ENCODE measurements at places on chromosomes 5 and 9.

DNA sequence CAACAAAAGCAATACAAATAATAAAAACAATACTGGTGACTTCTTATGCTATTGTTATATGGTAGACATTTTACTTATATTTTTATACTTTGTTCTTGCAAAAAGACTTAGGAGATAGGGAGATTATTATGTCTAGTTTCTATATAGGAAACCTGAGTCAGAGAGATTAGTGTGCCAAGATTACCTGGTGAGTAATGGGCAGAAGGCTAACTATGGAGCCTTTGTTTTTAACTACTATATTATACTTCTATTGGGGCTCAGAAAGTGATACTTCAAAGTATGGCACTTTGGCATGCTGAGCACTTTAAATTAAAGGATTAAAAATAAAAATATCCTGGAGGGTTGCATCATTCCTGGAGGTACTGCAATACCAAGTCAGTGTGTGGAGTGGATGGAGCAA, 117.5 kb upstream of the CLINT1 start:
- no peak for DNase-seq

DNA sequence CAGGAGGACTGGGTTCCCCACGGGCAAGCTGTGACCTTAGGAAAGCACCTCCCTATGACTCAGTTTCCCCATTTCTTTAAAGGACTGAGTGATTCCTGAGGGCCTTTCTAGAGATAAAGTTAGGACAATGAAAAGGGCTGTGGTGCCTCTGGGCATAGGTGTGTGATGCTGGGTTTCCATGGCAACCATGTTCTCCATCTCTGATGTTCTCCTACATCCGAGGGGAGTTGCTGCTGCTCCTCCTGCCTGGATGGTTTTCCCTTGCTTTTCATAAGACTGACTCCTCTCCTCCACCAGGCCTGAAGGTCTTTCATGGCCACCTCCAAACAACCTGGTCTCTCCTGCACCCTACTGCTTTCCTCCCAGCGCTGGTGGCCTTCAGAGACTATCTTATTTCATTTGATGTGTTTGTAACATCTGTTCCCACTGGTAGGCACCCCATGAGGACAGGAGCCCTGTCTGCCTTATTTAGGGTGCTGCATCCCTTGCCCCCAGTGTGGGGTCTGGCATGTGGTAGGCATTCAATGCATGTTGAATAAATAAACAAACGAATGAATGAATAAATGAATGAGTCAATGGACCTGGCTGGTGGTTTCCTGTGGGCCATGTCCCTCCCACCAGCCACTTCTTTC, 112.2 kb upstream of the HAND1 start:
- DNase-seq: no peak

DNA sequence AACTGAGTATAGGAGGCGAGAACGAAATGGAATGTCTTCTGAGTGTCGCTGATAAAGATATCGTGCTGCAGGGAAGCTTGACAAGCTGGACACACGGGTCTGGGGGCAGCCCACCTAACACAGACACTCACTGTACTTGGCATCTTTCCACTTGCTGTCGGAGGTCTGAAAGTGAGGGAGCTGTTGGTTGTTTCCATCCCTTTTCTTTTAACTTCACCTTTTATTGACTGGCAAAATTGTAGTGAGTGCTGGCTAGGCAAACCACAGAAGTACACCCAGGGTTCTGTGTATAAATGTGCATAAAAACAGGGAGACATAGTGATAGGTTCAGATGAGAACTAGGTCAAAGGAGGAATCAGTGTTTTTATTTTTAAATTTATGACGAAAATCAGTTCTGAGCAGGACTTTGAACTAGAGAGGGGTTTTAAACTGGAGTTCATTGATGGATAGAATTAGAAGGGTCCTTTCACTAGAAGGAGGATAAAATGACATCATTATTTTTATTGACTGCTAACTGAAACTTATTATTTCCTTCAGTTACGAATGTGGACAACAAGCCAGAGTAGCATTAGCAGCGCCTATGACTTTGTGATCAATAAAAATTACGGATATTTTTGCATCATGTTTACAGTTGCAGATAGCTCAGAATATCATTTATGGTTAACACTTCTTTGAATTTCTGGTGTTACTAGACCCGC, 817 bp downstream of the GAPVD1 start:
- DNase-seq: no peak

DNA sequence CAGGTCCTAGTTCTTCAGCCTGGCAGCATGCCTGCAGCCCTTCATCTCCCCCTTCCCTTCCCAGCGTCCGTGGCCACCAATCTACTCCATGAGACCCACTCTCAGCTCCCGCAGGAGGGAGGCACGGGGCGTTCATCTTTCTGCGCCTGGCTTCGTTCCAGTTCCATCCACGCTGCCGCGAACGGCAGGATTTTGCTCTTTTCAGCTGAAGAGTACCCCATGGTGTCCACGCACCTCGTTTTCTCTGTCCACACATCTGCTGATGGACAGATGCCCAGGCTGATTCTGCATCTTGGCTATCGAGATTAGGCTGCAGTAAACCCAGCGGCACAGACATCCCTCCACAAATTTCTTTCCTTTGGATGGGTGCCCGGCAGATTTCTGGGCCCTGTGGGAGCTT, 30.5 kb upstream of the NKD2 start:
- no peak for DNase-seq

DNA sequence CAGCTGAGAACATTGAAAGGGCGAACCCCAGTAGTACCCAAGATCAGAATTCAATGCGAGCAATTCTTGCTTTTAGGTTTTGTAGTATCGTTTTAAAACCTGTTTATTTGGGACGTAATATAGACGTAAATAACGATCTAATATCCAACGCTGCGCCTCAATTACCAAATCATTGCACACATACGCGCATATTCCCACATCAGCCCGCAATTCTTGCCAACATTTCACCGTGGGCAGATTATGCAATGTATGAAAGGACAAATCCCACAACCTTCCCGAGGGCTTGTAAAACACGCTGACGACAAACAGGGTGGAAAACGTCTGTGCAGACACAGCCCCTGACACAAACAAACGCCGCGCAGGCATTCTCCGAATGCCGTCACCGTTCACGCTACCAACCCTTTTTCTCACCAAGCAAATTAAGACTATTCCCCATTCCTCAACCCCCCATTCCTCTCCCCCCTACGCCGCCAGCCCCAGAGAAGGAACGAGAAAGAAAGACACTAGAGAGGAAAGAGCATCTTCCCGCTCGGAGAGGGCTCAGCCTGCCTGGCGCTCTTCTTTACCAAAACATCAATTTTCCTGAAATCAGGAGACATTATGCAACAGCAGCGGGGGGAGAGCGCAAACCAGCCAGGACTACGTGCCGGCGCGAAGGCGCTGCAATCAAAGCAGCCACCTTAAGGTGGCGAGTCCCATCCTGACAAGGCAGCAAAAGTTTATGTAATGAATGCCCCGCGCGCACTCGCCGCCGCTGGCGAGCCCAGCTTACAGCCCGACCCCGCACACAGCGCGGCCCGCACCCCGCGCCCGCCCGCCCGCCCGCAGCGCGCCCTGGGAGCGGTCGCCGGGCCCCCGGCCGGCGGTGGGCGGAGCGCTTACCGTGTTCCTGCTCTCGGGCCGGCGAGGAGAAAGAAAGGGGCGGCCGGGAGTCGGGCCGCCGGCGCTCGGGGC, 597 bp downstream of the NFIL3 start:
- no peak for DNase-seq

DNA sequence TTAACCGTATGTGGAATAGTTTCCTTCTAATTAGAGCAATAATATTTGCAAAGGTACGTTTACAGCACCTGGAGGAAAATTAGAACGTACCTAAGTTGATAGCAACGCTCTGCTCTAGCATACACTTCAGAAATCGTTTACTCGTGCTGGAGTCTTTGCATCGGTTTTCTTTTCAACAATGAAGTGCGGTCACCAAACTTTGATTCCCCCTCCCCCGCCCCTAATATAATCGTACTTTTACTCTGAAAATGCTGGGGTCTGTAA, 506 bp downstream of the ADAMTS19 start:
- no peak for DNase-seq

- DNase-seq: no peak
Measured at GRCh38 chr5:96173366-96173765, 211.7 kb upstream of the ELL2 start.

- DNase-seq: no peak
Measured at GRCh38 chr9:131584858-131585257, 39.5 kb downstream of the PRRT1B start.

GRCh38 chr9:36690412-36691168, 117.9 kb downstream of the MELK start:
- DNase-seq: no peak

- no peak for DNase-seq
Measured at GRCh38 chr9:131120620-131121228, 4.7 kb upstream of the NUP214 start.

GRCh38 chr5:153780876-153781705, 257.6 kb downstream of the FAM114A2 start:
- DNase-seq: no peak

GRCh38 chr5:149680810-149681221, 49.3 kb upstream of the PPARGC1B start:
- no peak for DNase-seq

GRCh38 chr5:149932445-149933350, 11.9 kb downstream of the PDE6A start:
- no peak for DNase-seq

- no peak for DNase-seq
Measured at GRCh38 chr5:158811921-158812320, 287.8 kb downstream of the EBF1 start.

- no peak for DNase-seq
Measured at GRCh38 chr5:179777909-179778308, 15.9 kb upstream of the LTC4S start.

DNA sequence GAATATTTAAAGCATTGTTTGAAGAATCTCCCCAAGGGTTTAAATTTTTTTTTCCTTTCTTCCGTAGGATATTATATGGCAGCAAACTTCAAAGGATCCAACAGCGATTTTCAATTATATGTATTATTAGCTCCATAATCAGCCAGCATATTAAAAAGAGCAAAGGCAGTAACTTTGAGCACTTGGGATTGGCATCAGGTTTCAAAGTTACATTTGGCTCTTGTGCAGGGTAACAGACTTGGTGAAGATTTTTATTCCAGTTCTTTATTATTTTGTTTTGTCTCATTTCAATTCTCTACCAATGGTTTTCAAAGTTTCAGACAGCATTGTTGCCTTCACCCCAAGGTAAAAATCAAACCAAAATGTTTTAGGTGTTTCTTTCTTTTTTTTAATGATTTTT, 116.7 kb upstream of the ZNF366 start:
- no peak for DNase-seq

DNA sequence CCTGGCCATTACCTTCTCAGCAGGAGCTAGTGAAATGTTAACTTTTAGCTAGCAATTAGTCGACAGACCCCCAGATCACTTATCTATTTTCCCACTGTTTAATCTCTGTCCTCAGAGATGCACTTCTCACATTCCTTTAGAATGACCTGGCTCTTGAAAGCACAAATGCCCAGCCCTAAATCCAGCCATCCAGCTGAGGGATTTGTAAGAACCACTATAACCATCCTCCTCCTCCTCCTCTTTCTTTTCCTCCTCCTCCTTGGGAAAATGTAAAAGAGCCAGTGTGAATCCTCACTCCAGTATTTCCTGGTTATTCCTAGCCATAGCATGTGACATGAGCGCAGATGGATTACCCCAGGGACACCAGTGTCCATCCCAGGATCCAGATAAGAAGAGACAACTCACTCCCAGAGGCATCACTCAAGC, 124.3 kb downstream of the ENC1 start:
- no peak for DNase-seq
